ENCODE measurements at places on chromosomes 2 and 18.

- DNase-seq: no peak
Measured at GRCh38 chr18:31783059-31783458, 22.4 kb upstream of the SLC25A52 start.

GRCh38 chr2:217421834-217422233 lies 562.0 kb upstream of the TNP1 start:
- DNase-seq: no peak

- DNase-seq: no peak
Measured at GRCh38 chr2:85705680-85706039, 11.5 kb downstream of the GNLY start.

- DNase-seq: no peak
Measured at GRCh38 chr2:171514908-171515582, 7.2 kb upstream of the CYBRD1 start.

- no peak for DNase-seq
Measured at GRCh38 chr2:240134956-240135520, 1.1 kb downstream of the COPS9 start.

DNA sequence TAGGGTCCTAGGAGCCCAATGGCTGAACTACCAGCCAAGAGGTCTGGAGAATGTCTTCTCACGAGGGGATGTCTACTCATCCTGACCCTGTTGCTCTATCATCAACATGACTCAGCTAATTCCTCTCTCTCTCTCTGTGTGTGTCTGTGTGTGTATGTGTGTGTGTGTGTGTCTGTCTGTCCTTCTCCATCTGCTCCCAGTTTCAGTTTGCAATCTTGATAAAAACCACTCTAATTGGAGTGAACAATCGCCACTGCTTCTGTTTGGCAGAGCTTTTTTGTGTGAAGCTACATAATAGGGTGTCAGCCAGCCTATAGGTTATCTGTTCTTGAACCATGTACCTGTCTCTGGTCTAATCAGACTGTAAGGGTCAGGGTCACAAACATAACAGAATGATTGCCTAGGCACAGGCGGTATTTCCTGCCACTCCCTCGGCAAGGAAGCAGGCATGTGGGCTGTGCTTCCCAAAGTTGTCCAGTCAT lies 219.8 kb downstream of the SH3BP4 start:
- no peak for DNase-seq

DNA sequence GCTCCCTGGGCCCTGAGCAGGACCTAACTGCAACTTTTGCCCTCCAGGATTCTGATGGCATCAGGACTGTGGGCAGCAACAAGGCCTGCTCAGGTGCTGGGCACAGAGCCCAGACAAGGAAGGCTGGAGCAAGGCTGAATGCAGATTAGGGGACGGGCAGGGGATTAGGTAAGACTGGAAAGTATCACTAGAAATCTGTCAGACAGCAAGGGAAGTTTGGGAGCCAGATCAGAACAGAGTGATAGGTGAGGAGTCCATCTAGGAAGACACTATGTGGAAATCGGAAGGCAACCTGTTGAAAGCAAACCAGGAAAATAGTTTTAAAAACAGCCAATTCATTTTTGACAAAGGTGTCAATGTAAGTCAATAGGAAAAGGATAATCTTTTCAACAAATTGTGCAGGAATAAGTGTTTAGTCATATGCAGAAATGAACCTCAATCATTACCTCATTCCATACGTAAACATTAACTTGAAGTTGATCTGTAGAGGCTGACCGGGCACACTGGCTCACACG lies 56.4 kb upstream of the STPG4 start:
- no peak for DNase-seq

Measured in cortex of kidney (tissue), 1 donor.